ENCODE measurements at places on chromosomes 4 and X.

- no peak for DNase-seq
Observed at GRCh38 chrX:37692918-37693317, 7.3 kb downstream of the XK start.

DNA sequence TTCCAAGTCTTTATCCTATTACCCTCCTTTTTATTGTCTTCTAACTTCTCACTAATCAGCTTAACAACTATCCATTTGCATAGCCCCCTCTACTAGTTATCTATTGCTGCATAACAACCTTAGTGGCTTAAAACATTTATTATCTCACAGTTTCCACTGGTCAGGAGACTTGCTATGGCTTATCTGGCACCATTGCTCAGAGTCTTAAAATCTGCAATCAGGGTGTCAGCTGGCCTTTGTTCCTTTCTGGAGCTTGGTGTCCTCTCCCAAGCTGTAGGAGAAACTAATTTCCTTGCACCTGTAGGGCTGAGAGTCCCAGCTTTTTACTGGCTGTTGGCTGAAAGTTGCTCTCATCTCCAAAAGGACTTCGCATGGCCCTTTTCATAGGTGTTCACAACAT is 137.0 kb upstream of the SMIM31 start:
- no peak for DNase-seq

- no peak for DNase-seq
Observed at GRCh38 chr4:164892018-164892417, 15.0 kb downstream of the APELA start.

- DNase-seq: no peak
Observed at GRCh38 chr4:174107746-174108354, 175.6 kb downstream of the FBXO8 start.

- DNase-seq: no peak
Observed at GRCh38 chr4:164538097-164538496, 215.8 kb upstream of the SMIM31 start.

DNA sequence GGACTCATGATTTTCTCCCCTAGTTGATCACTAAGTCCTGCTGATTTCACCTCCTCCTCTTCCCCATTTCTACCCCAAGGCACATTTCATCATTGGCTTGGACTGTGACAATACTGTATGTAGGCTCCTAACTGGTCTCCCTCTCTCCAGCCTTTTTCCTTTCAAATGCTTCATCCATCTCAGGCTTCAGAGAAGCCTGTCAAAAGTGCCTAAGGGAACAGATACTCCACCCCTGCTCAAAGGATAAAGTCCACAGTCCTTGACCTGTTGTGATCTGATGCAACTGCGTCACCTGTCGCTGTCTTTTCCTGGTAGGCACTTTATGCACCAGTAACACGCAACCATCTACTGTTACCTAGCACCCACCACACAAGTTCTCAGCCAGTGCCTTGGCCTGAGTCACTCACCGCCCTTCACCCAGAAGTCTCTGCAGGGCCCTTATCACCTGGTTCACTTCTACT is 12.8 kb downstream of the SCARB2 start:
- DNase-seq: no peak

- DNase-seq: no peak
Observed at GRCh38 chrX:104918122-104918521, 302.4 kb downstream of the TEX13A start.

DNA sequence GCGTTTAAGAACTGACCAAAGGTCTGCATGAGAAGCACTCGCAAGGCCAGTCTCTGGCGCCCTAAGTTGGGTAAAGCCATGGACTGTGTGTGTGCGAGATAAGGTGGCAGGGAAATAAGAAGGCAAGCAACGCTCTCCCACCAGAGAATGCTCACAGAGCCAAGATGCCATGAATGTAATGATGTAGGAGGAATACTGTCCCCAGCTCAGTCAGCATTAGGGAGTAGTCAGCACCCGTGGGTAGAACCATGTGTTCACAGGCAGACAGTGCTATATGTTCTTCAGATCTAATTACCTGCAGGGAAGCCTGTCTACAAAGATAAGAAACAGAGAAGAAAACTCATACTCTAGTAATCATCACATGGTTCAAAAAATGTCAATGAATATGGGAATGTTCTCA is 68.8 kb downstream of the SEC24D start:
- DNase-seq: no peak

DNA sequence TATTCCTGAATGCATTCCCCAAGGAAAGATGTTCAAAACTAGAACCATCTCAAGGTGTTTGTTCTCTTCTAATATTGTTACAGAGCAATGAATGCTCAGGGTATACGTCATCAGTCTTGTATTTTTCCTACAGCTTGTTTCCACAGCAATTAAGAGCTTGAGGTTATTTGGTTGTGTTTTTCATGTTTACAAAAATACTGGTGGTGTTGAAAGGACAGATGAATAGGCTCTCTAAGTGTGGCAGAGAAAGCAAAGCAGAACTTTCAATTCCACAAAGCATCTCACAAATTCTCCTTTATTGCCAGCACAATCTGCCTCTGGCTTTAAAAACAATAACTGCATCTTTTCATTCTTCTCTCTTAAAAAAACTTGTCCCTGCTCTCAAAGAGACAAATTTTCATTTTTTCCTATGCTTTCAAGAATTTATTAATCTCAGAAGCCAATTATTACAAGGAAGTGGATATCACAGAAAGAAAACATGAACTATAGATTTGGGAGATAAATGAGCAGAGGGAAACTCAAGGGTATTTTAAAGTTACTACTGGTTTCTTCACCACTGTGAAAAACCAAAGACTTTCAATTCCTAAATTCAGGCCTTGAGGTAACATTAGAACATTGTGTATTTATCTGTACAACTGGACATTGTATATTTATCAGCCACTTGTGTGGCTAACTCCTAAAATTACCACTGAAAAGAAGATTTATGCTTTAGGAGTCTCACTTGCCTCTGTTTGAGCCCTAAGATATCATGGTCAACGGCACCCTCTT is 49.2 kb downstream of the DDX53 start:
- no peak for DNase-seq

DNA sequence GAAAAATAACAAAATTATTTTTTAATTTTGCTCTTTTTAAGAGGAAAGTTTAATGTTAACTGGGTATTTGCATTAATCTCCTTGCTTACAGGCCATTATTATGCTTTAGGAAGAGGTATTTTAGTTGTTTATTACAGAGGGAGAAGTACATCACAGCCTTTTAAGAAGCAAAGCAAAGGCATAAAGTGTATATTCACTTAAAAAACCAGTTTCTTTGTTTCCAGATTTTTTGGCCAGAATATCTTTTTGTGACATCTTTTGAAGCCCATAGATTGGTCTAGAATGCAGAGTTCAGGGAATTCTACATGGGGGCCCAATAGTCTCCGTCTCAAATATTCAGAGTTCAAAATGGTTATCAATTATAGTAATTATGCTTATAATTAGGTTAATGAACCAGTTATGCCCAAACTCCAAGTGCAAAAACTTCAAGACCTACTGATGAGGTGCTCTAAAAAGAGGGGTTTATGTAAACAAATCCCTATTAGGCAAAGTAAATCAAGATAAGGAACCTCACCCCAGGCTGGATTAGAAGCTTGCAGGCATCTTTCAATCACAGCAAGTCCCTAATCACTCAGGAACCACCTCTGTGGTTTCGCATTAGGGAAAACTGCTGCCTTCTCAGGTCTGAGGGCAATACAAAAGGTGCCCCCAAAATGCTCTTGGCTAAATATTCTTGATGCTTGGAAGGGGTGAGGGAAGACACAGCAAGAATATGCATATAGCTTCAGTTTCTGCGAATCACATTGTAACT is 1.4 kb downstream of the CXXC4 start:
- DNase-seq: no peak

- no peak for DNase-seq
Observed at GRCh38 chrX:19613645-19614323, 98.5 kb upstream of the MAP3K15 start.

DNA sequence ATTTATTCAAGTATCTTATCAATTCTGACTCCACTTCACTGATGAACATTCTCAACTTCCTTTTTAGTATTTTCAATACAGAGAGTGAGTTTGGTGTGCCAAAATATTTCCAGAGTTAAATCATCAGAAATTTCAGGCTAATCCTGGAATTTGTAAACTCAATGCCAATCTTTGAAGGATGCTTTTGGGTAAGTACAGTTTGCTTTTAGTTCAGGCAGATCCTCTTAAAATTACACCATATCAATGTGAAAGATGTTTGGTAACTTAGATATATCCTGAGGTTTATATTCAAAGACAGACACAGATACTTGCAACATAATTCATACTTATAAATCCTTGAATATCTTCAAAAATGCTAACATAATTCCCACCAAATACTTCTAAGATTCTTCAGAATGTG is 76.0 kb upstream of the FAM47B start:
- no peak for DNase-seq

DNA sequence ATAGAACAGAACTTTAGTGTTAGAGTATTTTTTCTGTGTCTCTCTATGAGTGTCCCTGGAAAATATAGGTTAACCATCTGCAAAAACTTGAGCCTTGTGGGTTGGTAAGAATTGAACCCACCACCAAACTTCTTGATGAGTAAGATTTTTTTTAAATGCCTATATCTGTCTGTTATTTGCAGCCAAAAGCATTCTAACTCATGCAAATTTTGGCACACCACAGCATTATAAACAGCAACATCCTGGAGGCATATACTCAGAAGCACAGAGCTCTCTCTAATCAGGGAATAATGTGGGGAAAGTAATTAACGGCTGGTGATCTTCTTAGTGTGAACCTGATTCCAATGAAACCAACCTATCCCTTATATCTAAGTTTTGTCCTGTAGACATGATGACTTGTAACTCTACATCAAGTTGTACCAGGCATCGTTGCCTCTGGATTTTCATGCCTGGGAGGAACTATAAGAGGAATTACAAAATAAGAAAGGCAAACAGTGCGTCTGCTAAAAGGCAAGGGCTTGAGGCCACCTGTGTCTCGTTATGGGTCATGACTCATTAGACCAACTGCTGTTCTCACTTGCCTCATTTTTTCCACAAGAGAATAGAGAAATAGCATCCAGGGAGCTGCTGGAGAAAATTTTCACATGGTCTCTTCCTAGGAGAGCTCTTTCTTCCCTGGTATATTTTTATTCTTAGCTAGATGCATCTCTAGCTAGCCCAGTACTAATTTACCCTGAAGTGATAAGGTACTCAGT is 202.4 kb downstream of the CHIC2 start:
- DNase-seq: no peak

DNA sequence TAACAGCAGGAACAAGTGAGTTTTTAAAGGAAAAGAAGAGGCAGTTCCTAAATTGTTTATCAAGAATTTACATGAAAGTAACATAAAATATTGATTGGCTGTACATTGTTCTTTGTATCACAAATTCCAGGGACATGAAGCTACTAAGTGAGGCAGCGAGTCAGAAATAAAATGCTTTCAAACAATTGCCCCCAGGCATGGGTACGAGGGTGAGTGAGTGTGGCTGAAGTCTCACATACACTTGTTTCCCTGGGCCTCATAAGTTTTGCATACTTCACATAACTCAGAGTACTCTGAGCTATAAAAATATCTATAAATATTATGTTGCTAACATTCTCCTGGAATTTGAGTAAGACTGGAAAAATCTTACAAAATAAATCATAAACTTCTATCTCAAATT is 511.6 kb upstream of the PRKX start:
- no peak for DNase-seq

DNA sequence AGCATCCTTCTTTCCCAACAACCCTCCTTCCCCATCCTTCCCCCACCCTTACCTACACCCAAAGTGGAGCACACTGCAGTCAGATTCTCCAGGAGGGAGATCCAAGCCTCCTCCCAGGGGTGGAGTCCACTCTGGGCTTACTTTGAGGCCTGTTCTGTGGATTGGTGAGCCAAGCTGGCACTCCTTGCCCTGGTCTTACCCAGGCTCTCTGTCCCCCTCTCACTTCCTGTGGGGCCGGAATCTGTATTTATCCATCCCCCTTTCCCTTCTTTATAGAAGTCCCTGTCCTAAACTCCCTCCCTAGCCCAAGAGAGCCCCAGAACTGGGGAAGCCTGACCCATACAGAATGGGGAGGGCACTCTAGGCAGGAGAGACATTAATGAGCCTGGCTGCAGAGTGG is 3.2 kb upstream of the TSPYL2 start:
- no peak for DNase-seq

DNA sequence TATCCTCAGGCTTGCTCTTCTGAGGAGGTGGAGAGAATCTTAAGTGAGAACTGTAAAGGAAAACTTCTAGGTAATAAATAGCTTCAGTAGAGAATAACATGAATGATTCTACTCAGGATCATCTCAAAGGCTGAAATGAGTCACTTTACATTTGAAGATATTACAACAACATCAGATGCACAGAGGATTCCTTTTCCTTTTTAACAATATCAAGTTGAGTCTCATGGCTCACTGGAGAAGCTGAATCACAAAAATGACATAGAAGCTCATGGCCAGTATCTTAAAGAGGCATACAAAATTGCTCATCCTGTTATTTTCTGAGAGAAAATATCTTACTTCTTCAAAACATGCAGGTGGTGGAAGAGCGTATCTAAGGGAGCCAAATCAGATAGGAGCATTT is 72.5 kb upstream of the EMCN start:
- DNase-seq: no peak

GRCh38 chrX:53320543-53321229 is 39.3 kb upstream of the IQSEC2 start:
- no peak for DNase-seq

- DNase-seq: no peak
Observed at GRCh38 chrX:8139716-8140115, 31.4 kb downstream of the VCX2 start.

- DNase-seq: no peak
Observed at GRCh38 chrX:68508799-68509198, 9.9 kb downstream of the YIPF6 start.

- DNase-seq: no peak
Observed at GRCh38 chr4:186743261-186743660, 19.6 kb upstream of the FAT1 start.

DNA sequence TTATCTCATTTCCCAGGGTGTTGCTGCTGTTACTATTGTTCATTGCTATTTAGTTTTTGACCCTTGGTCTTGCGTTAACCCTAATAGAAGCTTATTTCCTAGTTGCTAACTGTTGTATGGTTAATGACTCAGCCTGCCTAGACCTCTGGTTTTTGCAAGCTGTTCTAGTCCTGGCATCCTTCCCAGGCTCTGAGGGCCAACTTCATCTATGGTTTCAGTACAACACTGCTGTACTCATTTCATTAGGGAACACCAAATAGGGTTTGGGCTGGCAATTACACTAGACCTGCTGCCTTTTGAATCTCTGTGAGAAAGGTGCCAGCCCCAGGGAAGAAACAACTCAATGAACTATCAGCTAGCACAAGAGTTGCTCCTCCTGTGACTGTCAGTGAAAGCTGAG is 59.6 kb downstream of the DCX start:
- DNase-seq: peak; percentile 35

DNA sequence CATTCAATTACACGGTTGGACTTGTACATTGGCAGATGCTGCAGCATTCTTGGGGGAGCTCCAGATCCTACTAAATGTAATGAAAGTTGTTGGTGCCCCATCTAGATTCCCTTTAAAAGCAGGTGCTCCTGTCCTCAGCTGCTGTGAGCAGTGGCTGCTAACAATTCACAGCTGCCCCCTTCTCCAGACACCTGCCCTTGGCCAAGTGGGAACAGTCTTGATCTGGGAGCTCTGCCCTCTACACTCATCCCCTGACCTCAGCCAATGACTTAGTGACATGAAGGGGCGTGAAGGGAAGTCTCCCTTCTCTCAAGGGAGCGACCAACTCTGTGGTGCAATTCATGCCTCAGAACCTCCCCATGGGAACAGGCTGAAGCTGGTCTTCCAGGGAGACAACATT is 125.7 kb downstream of the EIF4E start:
- no peak for DNase-seq

GRCh38 chrX:18643243-18643642 is 28.7 kb downstream of the RS1 start:
- DNase-seq: no peak

GRCh38 chr4:52566136-52567031 is 92.7 kb downstream of the USP46 start:
- DNase-seq: no peak
